ENCODE measurements at places on chromosomes 16 and 17. TPM values are rescaled to one million over a fixed set of nuclear protein-coding genes. Genes with fewer than 3 reads are reported as not detected.

DNA sequence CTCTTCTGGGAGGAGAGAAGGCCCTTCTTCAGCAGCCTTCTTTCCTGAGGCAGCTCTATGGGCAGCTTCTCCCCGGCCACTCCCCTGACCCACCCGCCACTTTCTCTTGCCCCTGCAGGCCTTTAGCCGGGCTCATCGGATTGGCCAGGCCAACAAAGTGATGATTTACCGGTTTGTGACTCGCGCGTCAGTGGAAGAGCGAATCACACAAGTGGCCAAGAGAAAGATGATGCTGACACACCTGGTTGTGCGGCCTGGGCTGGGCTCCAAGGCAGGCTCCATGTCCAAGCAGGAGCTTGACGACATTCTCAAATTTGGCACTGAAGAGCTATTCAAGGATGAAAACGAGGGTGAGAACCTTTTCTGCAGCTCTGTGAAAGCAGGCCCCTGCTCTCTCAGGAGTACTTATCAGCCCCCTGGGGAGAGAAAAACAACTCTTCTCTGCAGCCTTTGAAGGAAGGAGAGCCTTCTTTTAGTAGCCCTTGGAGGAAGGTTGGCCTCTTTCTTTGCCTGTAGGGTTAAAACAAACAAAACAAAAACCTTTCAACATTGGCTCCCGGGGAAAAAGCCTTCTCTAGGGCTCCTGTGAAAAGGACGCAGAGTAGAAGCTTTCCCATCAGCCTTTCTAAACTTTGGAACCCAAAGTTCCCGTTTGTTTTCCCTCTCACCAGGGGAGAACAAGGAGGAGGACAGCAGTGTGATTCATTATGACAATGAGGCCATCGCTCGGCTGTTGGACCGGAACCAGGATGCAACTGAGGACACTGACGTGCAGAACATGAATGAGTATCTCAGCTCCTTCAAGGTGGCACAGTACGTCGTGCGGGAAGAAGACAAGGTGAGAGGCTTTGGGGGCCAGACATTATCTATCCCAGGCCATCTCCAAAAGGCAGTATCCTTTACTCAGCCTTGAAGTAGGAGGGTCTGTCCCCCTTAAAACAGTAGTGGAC, 12.7 kb downstream of the RNF227 start:
- no peaks in the 10 kb centered on the region for H3K27me3 ChIP-seq
- no peak for DNase-seq
- H3K4me3 ChIP-seq = no peak overlapping the region
- no peak overlapping the region for H3K27ac ChIP-seq

The IL17C gene
- total RNA-seq = not detected

DNA sequence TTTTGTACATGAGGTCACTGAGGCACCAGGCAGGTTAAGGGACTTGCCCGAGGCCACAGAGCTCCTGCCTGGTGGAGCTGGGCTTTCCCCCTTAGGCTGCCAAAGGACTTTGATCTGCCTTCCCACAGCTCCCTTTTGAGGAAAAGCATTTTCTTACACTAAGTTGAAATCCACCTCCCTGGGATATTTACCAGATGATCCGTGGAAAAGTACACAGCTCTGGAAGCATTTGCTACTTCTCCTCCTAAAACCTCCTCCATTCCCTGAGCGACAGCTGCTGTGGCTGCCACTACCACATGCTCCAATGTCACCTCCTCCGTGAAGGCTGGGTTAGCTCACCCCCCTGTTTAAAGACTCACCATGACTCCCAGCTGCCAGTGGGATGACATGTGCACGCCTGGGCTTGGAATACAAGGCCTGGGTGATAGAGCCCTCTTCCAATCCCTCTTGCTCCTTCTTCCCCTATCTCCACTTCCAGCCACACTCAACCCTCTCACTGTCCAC, 1.2 kb upstream of the MPRIP start:
- peak; percentile 65 for DNase-seq
- no peaks in the 10 kb centered on the region for H3K36me3 ChIP-seq

- H3K4me3 ChIP-seq = peak overlapping the region; percentile 34
- H3K27me3 ChIP-seq = no peaks in the 10 kb centered on the region
- peaks cover 46% of the 10 kb centered on the region for H3K4me1 ChIP-seq
- H3K36me3 ChIP-seq = peaks cover 48% of the 10 kb centered on the region
- peak; percentile 79 for DNase-seq
These were observed 4.4 kb downstream of the TP53I13 start for GRCh38 chr17:29572691-29573557.

GRCh38 chr17:64250233-64250835, 12.7 kb downstream of the TEX2 start:
- DNase-seq = no peak
- peaks cover 3% of the 10 kb centered on the region for H3K4me1 ChIP-seq
- H3K4me3 ChIP-seq = no peak overlapping the region
- no peaks in the 10 kb centered on the region for H3K36me3 ChIP-seq

- no peaks in the 10 kb centered on the region for H3K27me3 ChIP-seq
- no peak overlapping the region for H3K4me3 ChIP-seq
- DNase-seq = no peak
- H3K4me1 ChIP-seq = peaks cover 24% of the 10 kb centered on the region
- H3K27ac ChIP-seq = peak overlapping the region; percentile 24
These were observed 19.9 kb upstream of the ZNF750 start for GRCh38 chr17:82859431-82860403.

GRCh38 chr16:3009568-3010390, 2.9 kb upstream of the CLDN9 start:
- H3K27me3 ChIP-seq = peaks cover 23% of the 10 kb centered on the region
- DNase-seq = no peak
- no peak overlapping the region for H3K27ac ChIP-seq
- peaks cover 9% of the 10 kb centered on the region for H3K4me1 ChIP-seq
- H3K36me3 ChIP-seq = no peaks in the 10 kb centered on the region

DNA sequence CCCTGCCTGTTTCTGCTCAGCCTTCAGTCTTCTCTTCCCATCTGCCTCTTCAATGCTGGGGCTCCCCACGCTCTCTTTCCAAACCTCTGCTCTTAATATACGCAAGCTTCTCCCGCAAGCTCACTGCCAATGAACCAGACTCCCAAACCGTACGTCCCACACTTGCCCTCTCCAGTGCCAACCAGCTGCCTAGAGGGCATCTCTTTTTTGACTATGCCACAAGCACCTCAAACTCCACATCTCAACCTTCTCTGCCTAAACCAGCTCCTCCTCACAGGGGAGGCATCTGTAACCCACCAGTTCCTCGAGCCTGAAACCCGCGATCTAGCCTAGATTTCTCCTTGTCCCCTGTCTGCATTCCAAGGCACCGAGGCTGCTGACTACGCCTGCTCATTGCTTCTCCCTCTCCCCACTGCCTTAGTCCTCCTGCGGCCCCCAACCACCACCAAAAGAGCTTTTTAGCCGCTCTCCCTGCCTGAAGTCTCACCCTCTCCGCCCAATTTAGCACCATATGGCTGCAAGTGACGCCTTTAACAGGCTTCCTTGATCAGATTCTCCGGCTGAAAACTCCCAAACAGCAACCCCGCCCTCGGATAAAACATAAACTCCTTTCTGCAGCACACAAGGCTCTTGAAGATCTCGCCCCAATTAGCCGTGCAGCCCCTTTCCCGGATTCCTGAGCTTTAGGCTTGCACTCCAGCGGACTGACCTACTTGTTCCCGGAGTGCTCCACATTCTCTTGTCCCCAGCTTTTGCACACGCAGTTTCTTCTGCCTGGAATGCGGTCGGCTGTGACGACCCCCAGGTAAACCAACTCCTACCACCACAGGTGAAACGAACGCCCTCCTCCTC, 1.5 kb downstream of the GGA2 start:
- peaks cover 53% of the 10 kb centered on the region for H3K4me1 ChIP-seq
- no peaks in the 10 kb centered on the region for H3K36me3 ChIP-seq
- no peak overlapping the region for H3K27ac ChIP-seq
- DNase-seq = no peak
- peak overlapping the region; percentile 75 for H3K4me3 ChIP-seq

Data from heart left ventricle (tissue), 16 donors.